NCI-H1417 treated with DMSO at 0.1 percent for 48 hours (cell line): ENCODE measurements at places on chromosomes 13 and 19.

GRCh38 chr13:43239275-43239840 is 216.0 kb downstream of the DNAJC15 start:
- DNase-seq, result no peak

DNA sequence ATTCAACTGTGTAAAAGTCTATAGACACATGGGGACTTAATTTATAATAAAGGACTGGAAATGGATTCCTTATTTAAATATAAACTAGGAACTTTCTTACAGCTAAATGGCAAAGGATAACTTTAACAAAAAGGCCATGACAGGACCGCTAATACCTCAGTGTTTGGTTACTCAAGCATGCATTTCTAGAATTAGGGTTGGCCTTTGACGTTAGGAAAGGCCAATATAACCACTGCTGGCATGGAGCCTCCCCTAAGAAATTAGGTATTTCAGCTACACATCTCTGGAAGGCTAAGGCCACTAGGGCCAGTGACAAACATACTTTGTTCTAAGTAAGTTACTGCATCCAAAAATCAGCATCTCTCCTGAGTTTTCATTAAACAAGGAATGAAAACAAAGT is 9.3 kb downstream of the PEG3 start:
- no peak for DNase-seq

DNA sequence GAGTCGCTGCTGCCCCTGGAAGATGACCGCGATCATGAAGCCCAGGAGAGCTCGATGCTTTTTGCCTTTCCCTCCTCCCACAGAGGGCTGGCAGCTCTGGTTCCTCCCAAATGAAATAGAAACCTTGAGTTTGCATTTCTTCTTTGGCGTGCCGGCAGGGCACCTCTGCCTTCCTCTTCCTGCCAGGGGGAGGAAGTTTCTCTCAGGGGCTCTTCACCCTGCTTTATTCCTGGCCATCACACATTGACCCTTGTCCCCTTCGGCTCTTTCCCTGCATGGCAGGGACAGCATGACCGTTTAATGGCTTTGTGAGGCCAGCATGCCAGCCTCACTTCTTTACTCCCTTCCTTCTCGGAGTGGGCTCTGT is 47.9 kb downstream of the ACTN4 start:
- no peak for DNase-seq

DNA sequence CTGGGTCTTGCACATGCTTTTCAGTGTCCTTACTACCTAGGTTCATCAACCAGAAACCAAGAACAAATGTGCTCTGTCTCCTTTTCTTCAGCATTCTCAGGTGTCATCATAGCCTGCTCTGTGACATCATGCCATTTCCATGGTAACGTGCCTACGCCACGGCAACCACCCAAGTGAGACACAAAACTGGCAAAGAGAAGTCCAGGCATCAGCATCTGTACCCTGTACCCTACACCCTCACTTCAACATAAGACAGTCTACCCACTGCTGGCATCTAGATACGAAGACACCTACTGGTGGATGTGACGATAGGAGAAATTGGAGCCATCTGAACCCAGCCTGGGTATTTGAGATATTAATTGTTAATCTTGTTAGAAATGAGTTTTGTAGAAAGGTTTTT is 13.3 kb downstream of the ZC3H4 start:
- DNase-seq, result no peak

DNA sequence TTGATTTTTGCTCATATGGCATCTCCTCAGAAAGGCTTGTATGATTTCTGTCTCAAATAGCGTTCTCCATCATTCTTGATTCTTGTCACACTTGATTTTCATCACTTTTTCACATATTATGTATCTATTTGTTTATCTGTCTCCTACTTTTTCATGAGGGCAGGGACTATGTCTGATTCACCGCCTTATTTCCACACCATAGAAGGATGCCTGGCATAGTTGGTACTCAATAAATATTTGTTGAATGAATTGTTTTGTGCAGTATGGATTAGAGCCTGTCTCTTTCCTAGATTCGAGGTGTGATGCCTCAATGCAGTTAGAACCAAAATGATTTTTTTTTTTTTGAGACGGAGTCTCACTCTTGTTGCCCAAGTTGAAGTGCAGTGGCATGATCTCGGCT is 12.1 kb downstream of the SAE1 start:
- no peak for DNase-seq

DNA sequence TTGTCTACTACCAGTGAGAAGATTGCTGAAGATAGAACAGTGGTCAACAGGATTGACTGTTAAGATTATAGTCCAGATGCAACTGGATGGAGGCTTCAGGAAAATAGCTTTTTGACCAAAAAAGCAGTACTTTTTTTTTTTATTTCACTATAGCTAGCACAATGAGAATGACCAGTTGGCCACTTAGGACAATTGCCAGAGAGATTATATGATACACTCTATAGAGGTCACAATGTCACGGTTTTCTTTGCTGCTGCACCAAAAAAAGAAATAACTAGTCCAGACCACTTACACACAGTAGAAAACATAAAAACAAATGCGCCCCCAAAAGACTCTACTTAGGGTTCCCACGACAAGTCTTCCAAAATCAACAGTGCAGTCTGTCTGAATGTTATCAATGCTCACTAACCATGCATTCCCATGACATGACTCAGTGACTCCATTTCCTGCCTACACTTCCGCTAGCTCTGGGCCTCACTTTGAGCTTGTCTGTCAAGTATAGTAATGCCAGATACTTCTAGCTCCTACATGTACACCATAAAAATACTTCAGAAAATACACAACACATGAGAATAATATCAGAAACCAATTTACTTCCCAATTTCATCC is 209.1 kb upstream of the STARD13 start:
- no peak for DNase-seq

- no peak for DNase-seq
Measured at GRCh38 chr13:46541210-46541609, 11.8 kb upstream of the LRCH1 start.
